ENCODE measurements at places on chromosomes 5 and 9. TPM values are rescaled to one million over a fixed set of nuclear protein-coding genes. Genes with fewer than 3 reads are reported as not detected.

- no peak for DNase-seq
Observed at GRCh38 chr9:27337833-27338526, 41.0 kb upstream of the EQTN start.

DNA sequence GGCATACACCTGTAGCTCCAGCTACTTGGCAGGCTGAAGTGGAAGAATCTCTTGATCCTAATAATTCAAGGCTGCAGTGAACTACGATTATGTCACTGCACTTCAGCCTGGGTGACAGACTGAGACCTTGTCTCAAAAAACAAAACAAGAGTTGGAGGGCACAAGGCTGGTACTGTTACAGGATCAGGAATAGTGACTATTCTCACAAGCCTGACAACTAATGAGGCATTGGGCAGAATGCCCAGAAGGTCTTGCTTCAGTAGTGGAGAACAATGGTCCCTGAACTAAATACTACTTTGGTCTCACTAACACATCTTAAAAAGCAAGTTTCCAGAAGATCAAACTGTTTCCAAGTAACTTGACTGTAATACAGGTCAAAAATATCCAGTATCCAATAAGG is 182.9 kb upstream of the RFX3 start:
- DNase-seq, result no peak

GRCh38 chr9:102841376-102841775 is 153.8 kb upstream of the CYLC2 start:
- DNase-seq, result no peak

DNA sequence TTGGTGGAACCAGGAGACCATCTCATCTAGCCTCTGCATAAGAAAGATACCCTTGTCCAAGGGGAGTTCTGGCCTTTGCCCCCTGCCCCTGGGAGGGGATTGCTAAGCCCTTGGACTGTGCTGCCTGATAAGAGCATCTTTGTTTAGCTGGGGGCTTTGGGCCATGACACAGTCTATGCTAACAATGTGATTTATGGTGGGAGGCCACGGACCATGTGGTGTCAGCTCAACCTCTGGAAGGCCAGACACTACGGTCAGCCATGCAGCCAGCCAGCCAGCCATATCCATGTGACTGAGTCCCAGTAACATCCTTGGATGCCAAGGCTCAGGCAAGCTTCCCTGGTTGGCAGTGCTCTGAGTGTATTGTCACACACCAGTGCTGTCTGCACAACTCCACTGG is 244.4 kb downstream of the FSTL4 start:
- no peak for DNase-seq

- DNase-seq, result no peak
Observed at GRCh38 chr5:56813302-56813701, 2.0 kb upstream of the MAP3K1 start.

GRCh38 chr5:41482715-41483114 is 27.7 kb downstream of the PLCXD3 start:
- no peak for DNase-seq

GRCh38 chr5:10157085-10157669 is 92.5 kb downstream of the ATPSCKMT start:
- no peak for DNase-seq

GRCh38 chr5:119177226-119177625 is 106.3 kb downstream of the DMXL1 start:
- DNase-seq, result no peak

GRCh38 chr9:136521537-136521936 is 24.3 kb downstream of the NOTCH1 start:
- no peak for DNase-seq

DNA sequence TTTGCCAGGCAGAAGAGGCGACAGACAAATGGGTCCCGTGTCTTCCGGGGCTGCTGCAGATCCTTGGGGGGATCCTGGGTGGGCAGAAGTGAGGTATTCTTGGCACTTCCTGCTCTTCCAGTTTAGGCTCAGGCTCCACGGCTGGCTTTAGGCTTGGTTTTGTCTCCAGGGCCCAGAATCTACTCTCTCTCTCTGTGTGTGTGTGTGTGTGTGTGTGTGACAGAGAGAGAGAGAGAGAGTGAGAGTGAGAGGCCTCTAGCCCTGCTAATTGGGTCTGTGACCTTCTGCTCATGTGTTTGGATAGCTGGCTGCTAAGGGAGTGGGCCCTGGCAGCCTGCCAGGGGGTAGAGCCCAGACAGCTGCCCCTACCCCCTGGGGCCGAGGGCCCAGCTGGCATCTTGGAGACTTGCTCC is 39.3 kb downstream of the CRB2 start:
- no peak for DNase-seq

- DNase-seq, result no peak
Observed at GRCh38 chr5:80259511-80260203, 3.8 kb upstream of the SERINC5 start.

DNA sequence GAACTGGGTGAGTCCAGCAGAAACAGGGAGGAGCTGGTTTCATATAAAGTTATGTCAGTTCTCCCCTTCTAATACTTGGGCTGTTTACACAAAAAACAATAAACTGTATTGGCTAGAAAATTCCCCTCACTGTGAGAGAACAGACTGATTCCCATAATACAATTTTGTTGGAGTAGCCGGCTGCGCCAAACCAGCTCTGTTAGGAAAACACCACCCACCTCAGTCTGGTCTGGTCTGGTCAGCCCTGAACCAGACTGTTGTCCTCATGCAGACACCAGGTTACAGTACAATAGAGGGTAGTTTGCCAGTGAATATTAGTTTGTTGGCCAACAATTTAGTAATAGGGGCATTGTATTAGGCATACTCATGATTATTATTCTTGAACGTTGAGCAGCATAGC is 356.4 kb downstream of the EFNA5 start:
- DNase-seq, result no peak

TIMD4 gene
- 1.7 TPM for total RNA-seq

PCDHA3 gene
- total RNA-seq, result 0.63 TPM

GCNT1 gene
- 9.1 TPM for total RNA-seq

FAM151B gene
- 17.7 TPM for total RNA-seq

IRX1 gene
- 0.85 TPM for total RNA-seq
